ENCODE measurements at places on chromosomes 5 and 9.

- no peak for DNase-seq
Observed at GRCh38 chr9:14031060-14031414, 282.9 kb downstream of the NFIB start.

GRCh38 chr5:94184870-94185269, 433.5 kb downstream of the KIAA0825 start:
- DNase-seq = no peak

DNA sequence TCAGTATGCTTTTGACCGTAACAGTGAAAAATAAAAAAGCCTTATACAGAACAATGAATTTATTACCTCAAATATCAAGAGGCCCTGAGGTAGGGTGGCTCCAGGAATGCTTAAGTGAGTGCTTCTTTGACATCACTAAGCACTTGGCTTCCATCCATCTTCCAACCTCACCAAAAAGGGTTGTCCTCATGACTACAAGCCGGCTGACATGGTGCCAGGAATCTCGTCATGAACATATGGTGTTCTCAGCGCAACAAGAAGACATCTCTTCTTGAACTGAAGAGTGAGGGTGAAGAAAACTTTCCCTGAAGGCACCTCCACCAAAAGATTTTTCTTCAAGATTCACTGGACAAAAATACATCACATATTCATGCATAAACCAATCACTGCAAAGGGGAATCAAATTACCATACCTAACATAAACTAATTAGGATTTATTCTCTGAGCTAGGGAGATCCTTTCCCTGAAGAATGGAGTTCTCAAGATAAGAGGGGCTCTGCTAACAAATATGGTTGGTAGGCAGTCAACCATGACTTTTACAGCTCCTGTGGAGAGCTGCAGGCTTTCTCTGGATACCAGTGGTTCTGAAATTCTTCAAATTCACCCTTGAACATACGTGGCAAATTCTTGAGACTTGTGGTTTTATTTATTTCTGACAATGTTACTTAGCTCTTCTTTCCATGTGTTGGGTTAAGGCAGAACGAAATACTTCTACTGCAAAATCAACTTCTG, 49.5 kb downstream of the AGXT2 start:
- DNase-seq = no peak

- DNase-seq = no peak
Observed at GRCh38 chr9:37996819-37997217, 72.2 kb downstream of the SHB start.

GRCh38 chr5:76021936-76022584, 61.1 kb upstream of the SV2C start:
- no peak for DNase-seq

- DNase-seq = no peak
Observed at GRCh38 chr5:68149189-68149588, 66.4 kb upstream of the PIK3R1 start.

GRCh38 chr5:39717176-39717897, 292.6 kb upstream of the DAB2 start:
- no peak for DNase-seq

DNA sequence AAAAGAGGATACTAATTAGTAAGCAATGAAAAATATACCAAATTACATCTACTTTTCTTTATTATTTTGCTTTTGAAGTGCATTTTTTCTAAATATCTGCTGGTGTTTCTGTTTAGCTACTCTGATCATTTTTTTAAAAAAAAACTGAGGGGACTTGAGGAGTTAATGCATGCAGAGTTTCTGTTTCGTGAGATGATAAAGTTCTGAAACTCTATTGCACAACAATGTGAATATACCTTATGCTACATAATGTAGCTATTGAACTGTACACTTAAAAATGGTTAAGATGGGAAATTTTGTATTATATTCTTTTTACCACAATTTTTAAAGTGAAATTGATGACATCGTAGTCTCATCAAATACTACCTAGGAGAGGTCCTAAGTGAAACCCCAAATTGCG, 288.3 kb upstream of the NR4A3 start:
- DNase-seq = no peak

GRCh38 chr9:109811876-109812275, 31.9 kb downstream of the PALM2AKAP2 start:
- DNase-seq = no peak

- DNase-seq = no peak
Observed at GRCh38 chr9:94780516-94780950, 54.0 kb downstream of the AOPEP start.

DNA sequence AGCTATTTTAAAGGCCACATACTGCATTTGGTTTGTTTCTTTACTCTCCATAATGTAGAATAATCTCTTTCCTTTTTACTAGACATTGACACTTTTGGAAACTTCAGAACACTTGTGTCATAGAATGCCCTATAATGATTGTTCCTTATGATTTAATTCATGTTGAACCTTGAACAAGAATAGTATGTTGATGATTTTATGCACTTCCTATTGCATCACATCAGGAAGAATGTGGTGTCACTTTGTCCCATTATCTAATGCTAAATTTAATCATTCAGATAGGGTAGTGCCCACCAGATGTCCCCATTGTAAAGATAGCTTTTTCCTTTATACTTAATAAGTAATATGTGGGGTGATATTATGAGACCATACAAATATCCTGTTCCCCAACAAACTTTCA, 19.4 kb upstream of the DEPDC1B start:
- no peak for DNase-seq

DNA sequence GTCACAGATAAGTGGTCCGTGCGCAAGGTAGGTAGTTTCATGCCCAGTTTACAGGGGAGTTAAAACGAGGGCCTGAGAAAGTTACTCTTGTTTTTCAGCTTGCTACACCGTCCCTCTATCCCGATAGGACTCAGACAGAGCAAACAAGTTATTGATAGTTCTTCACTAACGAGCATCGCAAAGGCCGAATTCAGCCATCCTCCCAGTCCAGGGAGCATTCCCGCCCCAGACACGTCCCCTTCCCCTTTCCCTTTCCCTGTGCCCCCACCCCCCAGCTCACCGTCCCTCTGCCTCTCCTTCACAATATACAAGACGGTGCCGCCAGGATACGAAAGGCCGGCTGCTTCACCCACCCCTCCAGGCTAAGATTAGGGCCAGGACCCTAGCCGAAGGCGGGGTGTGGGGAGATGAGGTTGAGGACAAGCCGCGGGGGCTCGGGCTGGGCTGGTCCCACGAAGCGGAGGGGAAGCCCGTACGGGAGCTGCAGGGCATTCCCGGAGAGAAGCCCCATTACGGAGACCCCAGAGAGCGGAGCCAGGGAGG, 599 bp downstream of the KIAA1191 start:
- DNase-seq = no peak

DNA sequence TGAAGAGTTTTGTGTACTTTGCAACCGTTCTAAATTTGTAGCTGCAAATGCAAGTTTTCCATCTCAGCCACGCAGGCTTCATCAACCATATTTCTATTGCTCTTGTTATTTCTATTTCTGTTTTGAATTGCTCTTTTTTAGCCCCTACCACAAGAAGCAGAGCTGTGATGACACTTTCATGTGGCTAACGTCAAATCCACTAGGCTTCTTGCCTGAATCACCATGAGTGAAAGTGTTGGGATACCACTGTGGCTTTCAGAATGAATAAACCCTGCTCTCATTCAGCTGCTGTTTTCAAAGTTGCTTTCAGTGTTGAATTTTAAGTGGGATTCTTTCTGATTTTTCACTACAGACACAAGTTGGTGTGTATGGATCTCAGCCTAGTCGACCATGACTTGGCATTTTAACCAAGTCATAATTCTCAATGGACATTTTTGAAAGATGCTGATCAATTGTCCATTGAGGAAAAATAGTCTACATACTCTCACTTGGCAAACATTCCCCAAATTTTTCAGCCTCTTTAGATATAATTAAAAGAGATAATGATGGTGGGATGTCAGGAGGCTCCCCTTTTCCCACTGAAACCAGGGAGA, 41.0 kb upstream of the MTAP start:
- no peak for DNase-seq

DNA sequence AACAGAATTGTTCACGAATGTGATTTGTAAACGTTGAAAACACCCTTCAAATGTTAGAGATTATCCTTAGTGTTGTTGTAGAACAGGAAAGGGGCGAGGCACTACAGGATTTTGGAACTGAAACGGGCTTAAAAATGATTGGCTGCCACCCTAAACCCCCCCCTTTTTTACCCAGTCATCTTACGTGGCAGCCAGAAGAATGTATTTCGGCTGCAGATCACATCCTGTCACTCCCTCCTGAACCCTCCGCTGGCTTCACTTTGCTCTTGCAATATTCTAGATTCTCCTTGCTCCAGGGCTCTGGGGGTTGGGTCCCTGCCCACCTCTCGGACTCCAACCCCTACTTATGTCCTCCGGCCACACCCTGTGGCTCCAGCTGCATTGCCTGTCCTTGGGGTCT, 13.9 kb upstream of the UNC5A start:
- peak; percentile 26 for DNase-seq

- DNase-seq = no peak
Observed at GRCh38 chr9:130639866-130640555, 24.4 kb upstream of the PRDM12 start.

DNA sequence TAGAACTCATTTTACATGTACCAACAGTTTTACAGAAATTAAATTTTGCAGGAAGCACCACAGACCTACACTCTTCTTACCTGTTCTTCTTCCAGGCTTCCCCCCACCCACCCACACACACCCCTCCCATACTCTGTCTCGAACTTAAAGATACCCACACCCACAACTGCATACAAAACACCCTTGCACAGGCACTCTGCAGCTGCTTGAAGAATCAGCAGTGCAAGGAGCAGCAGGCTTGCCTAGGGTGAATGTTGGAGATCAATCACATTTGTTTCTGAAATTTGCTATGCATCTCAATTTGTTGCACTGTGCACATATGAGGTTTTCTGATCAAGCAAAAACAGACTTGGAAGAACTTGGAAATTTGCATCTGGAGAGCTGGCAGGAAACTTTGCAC, 77.5 kb upstream of the TGFBR1 start:
- no peak for DNase-seq

DNA sequence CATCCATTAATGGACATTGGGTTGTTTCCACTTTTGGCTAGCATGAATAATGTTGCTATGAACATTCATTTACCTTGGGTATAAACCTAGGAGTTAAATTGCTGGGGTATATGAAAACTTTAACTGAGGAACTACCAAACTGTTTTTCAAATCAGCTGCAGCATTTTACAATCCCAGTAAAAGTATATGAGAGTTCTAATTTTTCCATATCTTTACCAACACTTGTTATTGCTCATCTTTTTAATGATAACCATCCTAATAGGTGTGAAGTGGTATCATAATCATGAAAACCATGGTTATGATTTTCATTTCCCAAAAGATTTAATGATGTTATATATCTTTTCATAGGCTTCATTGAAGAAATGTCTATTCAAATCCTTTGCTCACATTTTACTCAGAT, 15.5 kb upstream of the FBXO38 start:
- DNase-seq = no peak

- no peak for DNase-seq
Observed at GRCh38 chr5:81125959-81126358, 107.2 kb upstream of the CKMT2 start.

DNA sequence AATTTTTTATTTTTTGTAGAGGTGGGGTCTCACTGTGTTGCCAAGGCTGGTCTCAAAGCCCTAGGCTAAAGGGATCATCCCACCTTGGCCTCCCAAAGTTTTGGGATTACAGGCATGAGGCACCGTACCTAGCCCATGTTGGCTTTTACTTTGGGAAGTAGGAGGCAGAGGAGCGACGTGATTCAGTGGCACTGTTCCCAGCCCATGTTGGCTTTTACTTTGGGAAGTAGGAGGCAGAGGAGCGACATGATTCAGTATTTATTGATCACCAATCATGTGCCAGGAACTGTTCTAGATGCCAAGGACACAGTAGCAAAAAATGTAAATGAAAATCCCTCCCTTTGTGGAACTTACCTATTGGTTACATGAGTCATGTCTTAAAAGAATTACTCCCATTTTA, 18.3 kb downstream of the SNX24 start:
- no peak for DNase-seq

- no peak for DNase-seq
Observed at GRCh38 chr5:107153283-107153682, 517.5 kb downstream of the EFNA5 start.

DNA sequence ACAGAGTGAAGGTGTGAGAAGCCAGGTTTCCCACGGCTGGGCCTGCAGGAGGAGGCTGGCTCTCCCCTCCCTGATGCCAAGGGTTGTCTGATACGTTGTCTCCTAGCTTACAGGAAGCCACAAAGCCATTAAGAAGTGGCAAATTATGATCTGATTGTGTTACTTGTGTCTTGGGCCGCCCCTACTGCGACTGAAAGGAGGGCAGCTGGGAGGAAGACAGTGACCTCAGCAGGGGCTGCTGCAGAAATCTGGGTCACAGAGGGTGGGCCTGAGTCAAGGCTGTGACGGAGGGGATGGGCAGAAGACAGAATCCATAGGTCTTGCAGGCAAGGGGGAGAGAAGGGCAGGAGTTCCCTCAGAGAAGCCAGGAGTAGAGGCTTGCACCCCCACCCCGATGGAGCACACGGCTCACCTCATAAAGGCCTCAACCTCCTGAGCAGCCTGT, 145.0 kb downstream of the FSTL4 start:
- DNase-seq = no peak

- DNase-seq = no peak
Observed at GRCh38 chr9:116141864-116142561, 11.6 kb upstream of the PAPPA start.

GRCh38 chr5:10620346-10620745, 56.5 kb downstream of the ANKRD33B start:
- DNase-seq = no peak

All from SW 1271 (cell line).